Renal cortical epithelial cell (primary cell): ENCODE measurements at places on chromosomes 5 and 9.

GRCh38 chr5:86500947-86501346 lies 116.8 kb upstream of the COX7C start:
- DNase-seq = peak; percentile 33

- no peak for DNase-seq
These were observed 331.9 kb upstream of the KLF9 start for GRCh38 chr9:70746316-70746715.

- no peak for DNase-seq
These were observed 227.0 kb upstream of the ISL1 start for GRCh38 chr5:51156222-51156621.

- no peak for DNase-seq
These were observed 16.0 kb downstream of the TRMO start for GRCh38 chr9:97906236-97906831.

GRCh38 chr5:175579742-175580432 lies 78.0 kb upstream of the HRH2 start:
- no peak for DNase-seq

GRCh38 chr5:127910307-127910956 lies 173.1 kb upstream of the SLC12A2 start:
- DNase-seq = no peak

DNA sequence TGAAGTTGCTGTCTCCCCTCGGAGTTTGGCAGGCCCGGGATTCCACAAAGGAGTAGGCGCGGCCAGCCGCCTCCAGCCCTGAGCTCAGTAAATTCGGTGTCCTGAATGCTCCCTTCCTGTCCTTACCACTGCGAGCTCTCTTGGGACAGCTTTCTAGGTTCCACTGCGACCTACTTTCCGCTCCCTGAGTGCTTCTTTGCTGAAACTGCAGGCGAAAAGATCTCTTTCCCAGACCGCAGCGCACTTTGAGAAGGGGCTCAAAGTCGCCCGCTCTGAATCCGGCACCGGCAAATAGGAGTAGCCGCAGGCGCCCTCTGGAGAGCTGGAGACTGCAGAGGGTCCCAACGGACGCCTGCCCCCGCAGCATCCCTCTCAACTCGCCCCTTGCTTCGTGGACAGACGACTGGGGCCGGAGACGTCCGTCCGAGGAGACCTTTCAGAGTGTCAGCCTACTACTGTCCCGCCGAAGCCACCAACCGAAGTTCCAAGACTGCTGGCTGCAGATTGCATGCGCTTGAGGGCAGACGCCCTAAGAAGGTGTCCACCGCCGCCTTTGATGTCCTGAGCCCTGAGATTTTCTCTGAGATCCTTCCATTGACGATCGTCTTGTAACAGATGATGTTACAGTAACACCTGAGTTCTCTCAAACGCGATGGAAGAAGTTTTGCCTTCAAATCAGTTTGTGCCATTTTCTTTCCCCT lies 96.0 kb downstream of the ANXA2R start:
- no peak for DNase-seq

DNA sequence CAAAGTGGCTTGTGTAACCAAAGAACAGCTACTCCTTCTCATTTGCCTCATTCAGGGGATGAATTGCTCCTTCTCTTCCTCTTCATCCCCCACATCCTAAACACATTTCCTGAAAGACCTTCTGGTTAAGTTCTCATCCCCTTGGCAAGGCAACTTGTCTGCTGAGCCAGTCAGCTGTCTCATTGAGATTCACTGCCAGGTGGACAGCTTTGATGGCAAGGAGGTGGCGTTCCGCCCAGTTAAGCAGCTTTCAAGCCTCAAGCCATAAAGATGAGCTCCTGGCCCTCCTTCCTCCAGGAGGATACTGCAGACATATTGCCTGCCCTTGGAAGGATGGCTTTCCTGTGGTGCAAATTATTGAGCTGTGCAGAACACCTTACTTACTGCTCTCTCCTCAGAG lies 448.6 kb upstream of the MPDZ start:
- peak; percentile 19 for DNase-seq

GRCh38 chr9:80498001-80498555 lies 926.3 kb downstream of the TLE4 start:
- DNase-seq = no peak

GRCh38 chr9:73162987-73163768 lies 11.5 kb downstream of the ANXA1 start:
- no peak for DNase-seq
